ENCODE measurements at places on chromosomes 1 and 21.

- DNase-seq: no peak
Measured at GRCh38 chr1:33369081-33369480, 48.2 kb upstream of the A3GALT2 start.

DNA sequence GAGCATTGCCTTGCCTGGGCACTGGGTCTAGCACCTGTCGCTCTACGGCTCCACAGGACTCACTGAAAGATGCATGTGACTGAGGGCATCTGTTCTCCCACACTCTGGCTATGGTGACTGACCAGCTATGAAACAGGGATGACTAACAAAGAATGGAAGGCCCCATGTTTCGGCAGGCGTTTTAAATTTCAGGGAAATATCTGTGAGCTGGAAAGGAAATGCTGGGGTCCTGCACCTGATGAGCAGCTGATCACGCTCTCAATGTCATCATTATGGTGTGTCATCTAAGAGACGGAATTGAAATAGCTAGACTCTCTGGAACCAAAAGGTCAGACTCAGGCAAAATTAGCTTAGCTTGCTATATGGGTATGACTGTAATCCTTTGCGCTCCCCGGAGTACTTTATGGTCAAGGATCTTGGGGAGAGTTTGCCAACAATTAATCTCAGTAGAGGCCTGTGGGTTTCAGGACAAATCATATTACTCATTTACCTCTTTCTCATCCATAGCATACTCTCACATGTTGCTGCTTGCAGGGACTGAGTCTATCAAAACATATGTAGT lies 24.5 kb upstream of the PALMD start:
- no peak for DNase-seq

DNA sequence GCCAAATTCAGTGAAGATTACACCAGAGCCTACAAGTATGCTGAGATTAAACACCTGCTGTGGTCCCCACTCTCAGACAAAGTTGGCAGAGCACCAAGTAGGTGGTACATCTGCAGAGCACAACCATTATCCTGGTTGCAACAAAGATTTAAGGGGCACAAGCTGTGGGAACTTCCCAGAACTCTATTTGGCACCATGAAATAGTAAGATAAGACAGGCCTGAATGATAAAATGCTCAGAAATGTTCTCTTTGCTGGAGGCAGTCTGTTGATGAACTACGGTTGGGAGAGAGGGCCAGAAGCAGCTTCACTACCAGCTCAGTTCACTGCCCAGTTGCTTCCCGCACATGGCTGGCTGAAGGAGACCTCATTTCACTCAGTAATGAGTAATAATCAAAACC lies 19.9 kb downstream of the RPL5 start:
- no peak for DNase-seq

DNA sequence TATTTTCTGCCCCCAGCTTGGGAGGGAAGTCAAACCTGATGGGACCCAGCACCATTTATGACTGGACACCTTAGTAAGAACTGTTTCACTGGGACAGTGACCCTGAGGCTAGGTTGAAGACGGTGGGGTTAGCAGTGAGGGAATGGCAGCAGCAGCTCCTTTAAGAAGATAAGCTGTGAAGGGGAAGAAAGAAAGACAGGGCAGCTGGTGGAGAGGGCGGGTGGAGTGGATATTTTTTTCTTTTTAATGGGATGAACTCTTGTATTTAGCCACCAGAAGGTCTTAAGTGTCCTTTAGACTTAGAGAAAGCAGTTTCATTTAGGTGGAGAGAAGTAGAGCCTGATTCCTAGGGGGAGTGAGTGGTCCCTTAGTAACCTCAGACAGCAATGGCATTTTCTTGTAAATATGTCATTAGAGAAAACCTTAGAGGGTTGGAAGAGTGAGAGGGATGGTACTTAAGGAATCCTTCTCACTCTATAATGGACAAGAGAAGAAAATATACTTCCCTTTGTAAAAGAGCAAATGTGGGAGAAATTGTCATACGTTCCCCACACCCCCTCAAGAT lies 187.5 kb downstream of the HHAT start:
- DNase-seq: no peak

GRCh38 chr1:54520631-54521321 lies 27.3 kb upstream of the ACOT11 start:
- DNase-seq: no peak

GRCh38 chr1:86649618-86650017 lies 54.8 kb upstream of the SH3GLB1 start:
- DNase-seq: no peak

DNA sequence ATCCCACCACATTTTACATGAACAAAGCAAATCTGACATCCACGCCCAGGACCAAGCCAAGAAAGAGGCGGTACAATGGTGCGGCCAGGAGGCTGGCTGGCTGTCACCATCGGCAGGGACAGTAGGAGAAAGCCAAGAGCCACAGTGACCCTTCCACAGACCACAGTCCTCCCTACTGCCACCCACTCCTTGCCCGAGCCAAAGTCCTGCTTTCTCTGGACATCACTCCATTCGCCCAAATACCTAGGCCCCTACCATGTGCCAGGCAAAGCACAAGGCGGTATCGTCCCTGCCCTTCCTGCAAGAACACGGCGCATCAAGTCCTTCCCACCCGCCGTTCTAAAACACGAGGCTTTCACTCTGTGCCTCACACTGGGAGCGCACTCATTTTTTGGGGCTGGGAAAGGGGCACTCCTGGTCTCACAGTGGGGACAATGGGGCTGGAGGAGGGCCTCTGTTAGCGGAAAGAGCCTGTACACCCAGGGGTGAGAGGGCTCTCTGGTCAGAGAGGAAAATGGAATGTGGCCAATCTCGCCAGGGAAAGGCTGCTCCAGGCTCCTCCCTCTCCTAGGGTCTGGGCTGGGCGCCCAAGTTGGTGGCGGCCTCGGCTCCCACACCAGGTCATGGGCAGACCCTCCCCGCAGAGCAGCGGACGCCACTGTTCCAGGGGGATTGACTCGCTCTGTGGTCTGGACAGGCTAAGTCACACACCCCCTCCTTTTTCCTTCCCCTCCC lies 26.5 kb downstream of the SSBP3 start:
- DNase-seq: no peak

DNA sequence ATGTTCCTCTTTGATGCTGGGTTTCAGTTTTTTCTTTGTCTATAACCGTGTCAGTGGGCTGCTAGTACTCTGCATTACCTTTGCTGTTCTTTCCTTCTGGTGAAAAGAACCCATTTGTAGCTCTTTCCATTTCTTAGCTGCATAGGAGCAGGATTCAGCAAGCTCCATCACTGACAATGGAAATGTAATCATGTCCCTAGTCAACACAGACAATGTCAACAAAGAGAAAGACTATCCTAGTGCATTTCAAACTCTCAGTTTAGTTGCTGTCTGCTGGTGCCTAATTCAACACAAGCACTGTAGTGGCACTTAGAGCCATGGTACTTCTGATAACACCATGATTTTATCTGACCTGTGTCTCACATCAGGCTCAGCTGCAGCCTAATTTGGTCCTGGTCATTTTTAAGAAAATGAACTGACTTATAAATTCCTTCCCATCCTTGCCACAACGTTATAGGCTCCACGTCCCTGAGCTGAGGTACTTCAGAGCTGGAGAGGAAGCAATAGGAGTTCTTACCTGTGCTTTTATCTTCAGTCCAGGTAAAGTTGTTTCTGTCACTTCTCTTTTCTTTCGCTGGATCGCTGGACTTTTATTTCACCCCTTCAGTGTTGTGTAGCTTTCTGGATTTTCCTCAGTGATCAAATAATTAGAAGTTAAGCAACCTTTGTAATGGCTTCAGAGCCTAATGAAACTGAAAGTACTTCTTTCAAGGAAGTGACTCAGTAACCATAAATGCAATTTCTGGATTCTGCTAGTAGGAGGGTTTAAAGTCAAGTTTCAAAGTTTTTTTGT lies at the start of gene GBP3:
GBP3 (minus strand) TSS at position 700 of the 793 bp plus-strand sequence. CDS start 2,145 bp downstream, outside the sequence.
- DNase-seq: peak; percentile 43

- DNase-seq: no peak
Measured at GRCh38 chr21:31349208-31349607, 5.1 kb upstream of the TIAM1 start.

GRCh38 chr1:202135221-202135721 lies 9.3 kb downstream of the ARL8A start:
- DNase-seq: no peak

- DNase-seq: peak; percentile 47
Measured at GRCh38 chr1:107277022-107277421, 136.2 kb downstream of the NTNG1 start.

- DNase-seq: no peak
Measured at GRCh38 chr1:77476475-77476874, 194.7 kb downstream of the AK5 start.

DNA sequence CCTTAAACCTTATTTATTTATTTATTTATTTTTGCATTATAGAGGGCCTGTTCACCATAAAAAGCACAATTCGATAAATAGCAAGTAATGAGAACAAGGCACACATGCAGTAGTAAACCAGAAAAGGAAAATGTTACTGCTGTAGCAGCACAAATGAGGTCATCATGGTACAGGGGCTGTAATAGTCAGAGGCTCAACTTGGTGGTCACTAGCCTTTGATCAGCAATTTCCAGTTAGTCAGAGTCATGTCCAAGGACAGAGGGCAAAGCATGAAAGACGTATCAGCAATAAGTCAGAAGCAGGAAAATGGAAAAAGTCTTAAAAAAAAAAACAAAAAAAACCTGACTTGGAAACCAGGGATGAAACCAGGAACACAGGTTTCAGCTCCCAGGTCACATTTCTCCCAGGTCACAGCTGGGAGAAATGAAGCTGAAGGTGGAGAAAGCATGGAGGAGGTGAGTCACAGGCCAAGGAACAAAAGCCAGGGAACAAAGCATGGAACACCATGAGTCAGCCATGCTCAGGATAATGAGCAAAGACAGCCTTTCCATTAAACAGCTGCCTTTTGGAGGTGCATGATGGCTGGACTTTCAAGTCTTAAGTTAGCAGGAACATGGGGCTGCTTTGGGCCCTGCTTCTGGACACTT lies 556.3 kb downstream of the LTN1 start:
- no peak for DNase-seq

DNA sequence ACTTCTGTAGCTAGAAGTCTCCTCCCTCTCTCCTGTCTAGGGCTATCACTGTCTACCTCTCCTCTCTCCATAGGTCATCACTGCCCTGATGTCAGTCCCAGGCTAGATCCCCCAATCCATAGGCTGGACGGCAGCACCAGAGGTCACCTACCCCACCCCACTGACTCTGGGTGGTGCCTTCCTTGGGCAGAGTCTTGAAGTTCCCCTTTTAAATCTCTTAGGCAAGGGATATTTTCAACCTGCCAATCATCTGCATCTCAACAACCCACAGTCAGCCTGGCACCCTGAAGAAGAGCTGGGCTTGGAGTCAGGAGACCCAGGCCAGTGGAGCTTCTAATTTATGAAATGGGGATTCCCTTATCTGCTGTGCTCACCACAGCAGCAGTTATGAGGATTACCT lies 13.2 kb downstream of the MYBPH start:
- no peak for DNase-seq

DNA sequence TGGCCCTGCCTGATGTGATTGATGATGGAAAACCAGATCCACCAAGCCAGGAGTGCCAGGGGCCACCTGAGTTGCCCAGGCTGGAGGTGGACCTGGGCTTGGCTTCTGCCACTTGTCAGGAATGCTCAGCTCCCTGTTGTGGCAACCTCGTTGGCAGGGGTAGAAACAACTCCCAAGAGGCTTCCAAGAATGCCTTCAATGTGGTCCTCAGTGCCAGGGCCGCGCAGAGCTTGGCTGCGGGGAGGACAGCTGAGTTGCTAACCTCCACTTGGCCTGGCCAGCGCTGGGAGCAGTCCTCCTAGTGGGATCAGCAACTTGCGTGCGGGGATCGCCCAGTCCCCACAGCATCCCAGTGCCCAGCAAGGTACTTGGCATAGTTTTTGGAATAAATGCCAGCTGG lies 9.0 kb downstream of the MYOM3 start:
- no peak for DNase-seq

DNA sequence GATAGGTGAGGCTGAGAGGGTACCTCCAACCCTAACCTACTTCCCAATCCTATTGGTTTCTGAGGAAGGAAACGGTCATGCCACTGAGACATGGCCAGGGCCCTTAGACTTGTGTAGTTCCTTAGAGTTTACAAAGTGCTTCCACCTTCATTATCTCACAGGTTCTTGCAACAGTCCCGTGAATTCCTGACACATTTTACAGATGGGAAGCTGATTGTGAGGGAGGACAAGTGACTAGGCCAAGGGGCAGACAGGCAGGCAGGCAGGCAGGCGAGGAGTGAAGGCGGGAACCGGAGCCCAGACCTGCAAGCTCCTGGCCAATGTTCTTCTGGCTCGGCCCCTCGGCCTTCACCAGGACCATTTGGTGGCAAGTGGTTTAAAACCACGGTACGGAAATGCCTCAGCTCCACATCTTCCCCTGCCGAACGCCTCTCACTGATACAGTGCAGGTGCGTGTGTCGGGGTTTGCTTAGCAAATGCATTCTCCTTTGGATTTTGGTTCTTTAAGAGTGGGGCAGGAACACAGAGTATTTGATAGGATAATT lies 45.1 kb downstream of the ZBTB18 start:
- DNase-seq: no peak

GRCh38 chr1:233241759-233242158 lies 53.8 kb downstream of the PCNX2 start:
- DNase-seq: no peak

- DNase-seq: no peak
Measured at GRCh38 chr1:63690966-63691700, 82.7 kb upstream of the ROR1 start.

DNA sequence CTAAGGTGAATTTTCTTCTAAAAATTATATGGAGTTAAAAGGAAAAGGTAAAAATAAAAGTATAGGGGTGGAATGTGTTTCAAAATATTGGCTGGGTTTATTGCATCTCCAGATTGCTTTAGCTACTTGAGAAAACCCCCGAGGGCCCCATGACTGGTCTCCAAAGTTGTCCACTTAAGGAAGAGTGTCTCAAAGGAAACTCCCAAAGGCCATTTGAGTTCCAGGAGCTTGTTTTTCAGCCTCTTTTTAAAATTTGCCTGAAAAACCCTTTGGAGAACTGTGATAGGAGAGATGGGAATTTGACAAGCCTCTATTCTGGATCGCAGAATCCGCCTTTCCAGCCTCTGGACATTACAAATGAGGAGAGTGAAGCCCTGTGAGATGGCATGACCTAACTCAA lies 225.6 kb downstream of the ZNF326 start:
- DNase-seq: no peak

- DNase-seq: peak; percentile 67
Measured at GRCh38 chr1:15406614-15407559, 2.8 kb upstream of the EFHD2 start.

DNA sequence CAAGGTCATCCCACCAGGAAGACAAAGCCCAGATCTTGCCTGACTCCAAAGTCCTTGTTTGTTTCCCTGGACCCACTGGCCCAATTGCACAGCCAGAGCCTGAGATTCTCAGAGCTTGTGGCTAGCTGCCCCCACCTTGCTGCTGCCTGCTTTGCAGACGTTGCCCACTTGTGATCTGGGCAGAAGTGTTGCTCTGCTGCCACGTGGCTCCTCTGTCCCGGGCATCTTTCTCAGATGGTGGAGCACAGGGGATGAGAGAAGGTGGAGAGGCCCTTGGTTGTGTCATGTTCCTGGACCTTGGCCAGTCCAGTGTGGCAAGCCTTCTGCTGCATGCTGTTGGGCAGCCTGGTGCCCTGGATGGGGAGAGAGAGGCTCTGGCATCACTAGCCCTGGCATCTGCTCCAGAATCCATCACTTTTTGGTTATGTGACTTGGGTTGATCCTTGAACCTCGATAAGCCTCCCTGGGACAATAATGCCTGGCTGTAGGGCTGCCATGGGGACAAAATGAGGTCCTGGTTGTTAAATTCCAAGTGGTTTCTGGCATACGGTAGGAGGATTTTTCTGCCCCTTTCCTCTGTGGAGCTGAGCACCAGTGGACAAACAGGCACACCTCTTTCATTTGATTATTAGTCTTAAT lies 1.5 kb upstream of the NR0B2 start:
- no peak for DNase-seq

- no peak for DNase-seq
Measured at GRCh38 chr1:10045480-10046355, 13.0 kb downstream of the UBE4B start.

Measured in AG09309 (cell line).